ENCODE measurements at places on chromosomes 16 and 17. TPM values are rescaled to one million over a fixed set of nuclear protein-coding genes. Genes with fewer than 3 reads are reported as not detected.

Gene HSPB9
- not detected for total RNA-seq

Gene OR3A3
- not detected for total RNA-seq

Gene SRCIN1
- not detected for total RNA-seq

Gene FOXN1
- total RNA-seq: not detected

Gene WNT3
- total RNA-seq: 3.4 TPM

Gene NT5M
- total RNA-seq: 1.4 TPM

Gene CACNG1
- not detected for total RNA-seq

Gene CLEC10A
- not detected for total RNA-seq

Gene CHST4
- total RNA-seq: 0.19 TPM

Gene TOP2A
- 194 TPM for total RNA-seq

Gene HYDIN
- 0.15 TPM for total RNA-seq

Gene CCL4
- not detected for total RNA-seq

Gene MRPS23
- total RNA-seq: 36.2 TPM

Gene CRHR1
- total RNA-seq: 1.2 TPM

All from H4 (cell line).